ENCODE measurements at places on chromosomes 12 and 14.
A peak's percentile ranks its signal among the peaks of the same experiment; 100 is the strongest.

- DNase-seq, result no peak
Measured at GRCh38 chr14:32564596-32564995, 235.5 kb downstream of the AKAP6 start.

- no peak for DNase-seq
Measured at GRCh38 chr12:92745856-92746550, 43.2 kb downstream of the PLEKHG7 start.

DNA sequence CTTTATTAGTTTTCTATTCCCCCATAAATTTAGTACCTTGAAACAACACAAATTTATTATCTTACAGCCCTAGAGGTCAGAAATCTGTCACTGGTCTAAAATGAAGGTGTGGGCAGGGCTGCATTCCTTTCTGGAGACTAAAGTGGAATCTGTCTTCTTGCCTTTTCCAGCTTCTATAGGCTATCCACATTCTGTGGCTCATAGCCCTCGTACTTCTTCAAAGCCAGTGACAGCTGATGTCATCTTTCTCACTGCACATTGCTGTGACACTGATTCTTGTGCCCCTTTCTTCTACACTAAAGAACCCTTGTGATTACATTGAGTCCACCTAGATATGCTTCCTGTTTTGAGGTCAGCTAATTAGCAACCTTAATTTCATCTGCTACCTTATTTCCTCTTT lies 23.2 kb upstream of the DCN start:
- no peak for DNase-seq

DNA sequence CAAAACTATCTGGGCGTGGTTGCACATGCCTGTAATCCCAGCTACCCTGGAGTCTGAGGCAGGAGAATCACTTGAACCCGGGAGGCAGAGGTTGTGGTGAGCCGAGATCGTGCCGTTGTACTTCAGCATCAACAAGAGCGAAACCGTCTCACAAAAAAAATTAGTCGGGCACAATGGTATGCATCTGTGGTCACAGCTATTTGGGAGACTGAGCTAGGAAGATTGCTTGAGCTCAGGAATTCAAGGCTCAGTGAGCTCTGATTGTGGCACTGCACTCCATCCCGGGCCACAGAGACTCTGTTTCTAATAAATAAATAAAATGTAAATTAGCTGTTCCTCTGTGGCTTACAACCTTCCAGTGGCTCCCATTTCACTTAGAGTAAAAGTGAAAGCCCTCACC lies 28.0 kb downstream of the RCOR1 start:
- DNase-seq, result no peak

DNA sequence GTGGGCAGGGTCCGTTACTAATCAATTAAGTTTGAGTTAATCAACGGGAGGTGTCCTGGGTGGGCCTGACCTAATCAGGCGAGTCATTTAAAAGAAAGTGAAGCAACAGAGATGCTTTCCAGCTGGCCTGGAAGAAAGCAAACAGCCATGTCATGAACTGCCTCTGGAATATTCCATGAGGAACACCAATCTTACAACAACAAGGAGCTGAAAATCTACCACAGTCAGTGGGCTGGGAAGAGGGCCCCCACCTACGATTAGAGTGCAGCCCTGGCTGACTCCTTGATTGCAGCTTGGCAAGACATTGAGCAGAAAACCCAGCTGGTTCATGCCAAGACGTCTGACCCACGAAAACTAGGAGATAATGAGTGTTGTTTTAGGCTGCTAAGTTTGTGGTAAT lies 56.2 kb downstream of the SSPN start:
- DNase-seq, result no peak

DNA sequence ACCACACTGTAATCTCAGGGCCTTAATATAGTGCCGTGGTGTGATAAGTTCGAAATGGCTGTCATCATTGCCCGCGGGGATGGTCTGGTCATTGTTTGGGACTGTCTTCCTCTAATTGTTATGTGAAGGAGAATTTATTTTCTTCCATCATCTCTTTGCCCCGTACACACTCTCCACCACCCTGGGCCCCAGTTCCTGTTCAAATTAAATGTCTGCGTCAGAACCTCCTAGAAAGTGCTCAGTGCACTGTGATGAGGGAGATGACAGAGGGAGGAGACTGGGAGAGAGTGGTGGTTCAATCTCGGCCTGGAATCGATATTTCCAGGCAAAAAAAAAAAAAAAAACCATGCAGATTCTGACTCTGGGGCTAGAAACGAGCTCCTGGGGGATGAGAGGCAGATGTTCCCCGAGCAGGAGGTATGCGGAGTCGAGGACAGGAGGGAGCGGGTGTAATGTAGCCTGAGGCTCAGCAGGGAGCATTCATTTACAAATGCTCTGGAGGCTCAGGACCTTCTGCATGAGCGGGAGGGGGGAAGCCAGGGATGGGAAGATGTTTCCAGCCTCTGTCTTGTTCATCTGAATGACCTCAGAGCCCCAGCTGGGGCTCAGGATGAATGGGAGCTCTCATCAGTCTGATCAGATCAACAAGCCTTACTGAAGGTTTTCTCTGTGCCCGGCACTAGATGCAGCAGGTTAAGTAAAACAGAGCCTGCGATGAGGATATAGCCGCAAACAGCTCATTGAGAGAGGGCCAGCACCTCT lies 219.5 kb downstream of the TBX5 start:
- no peak for DNase-seq

- no peak for DNase-seq
Measured at GRCh38 chr14:92702441-92702918, 45.9 kb downstream of the LGMN start.

- DNase-seq, result no peak
Measured at GRCh38 chr14:92135269-92135668, 13.5 kb downstream of the CPSF2 start.

GRCh38 chr14:52244997-52245396 lies 22.5 kb upstream of the PTGDR start:
- DNase-seq, result no peak

DNA sequence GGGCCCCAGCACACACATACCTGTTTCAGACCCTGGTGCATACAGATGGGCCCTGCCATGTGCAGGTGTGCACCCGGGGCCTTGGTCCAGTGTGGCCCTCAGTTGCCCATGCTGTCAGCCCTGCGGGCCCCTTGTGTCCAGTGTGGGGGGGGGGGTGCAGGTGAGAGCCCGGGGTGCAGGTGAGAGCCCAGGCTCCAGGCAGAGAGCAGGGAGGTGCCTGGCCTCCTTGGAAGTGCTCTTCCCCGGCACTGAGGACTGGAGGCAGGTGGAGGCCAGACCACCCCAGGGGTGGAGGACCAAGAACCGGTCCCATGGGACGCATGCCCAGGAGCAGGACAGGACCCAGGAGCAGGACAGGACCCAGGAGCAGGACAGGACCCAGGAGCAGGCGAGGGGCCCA lies 40.9 kb downstream of the FBRSL1 start:
- no peak for DNase-seq

- DNase-seq, result no peak
Measured at GRCh38 chr12:67772267-67773169, 124.0 kb downstream of the DYRK2 start.

GRCh38 chr12:6948873-6949594 lies 2.1 kb upstream of the PTPN6 start:
- DNase-seq, result no peak

- DNase-seq, result no peak
Measured at GRCh38 chr14:45144658-45145057, 8.9 kb downstream of the FANCM start.

DNA sequence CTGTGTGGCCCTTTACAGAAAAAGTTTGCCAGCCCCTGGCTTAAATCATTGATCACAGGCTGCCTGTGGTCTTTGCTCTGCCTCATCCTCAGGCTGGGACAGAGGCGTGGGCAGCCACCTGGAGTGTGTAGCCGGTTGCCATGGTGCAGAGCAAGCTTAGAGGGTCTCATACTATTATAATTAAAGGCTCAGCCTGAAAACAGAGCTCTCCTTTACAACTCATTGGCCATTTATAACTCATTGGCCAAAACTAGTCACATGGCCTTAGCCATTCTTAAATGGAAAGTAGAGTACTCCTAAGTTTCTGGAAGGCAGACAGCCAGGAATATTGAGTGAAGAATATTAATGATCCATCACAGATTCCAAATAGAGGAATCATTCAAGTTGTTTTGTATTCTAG lies 3.0 kb downstream of the HSP90B1 start:
- no peak for DNase-seq

- no peak for DNase-seq
Measured at GRCh38 chr12:100348657-100349454, 8.0 kb upstream of the SLC17A8 start.

- peak; percentile 66 for DNase-seq
Measured at GRCh38 chr14:105527826-105528585, 1.6 kb downstream of the TMEM121 start.

Data from stimulated activated CD8-positive, alpha-beta memory T cell treated with anti-CD3 and anti-CD28 coated beads, Interleukin-7, amount 100 ng/mL, for 1 hour (primary cell).